Karpas-422 (cell line): ENCODE measurements at places on chromosomes 13 and 19. TPM values are rescaled to one million over a fixed set of nuclear protein-coding genes. Genes with fewer than 3 reads are reported as not detected.
A peak's percentile ranks its signal among the peaks of the same experiment; 100 is the strongest.

GRCh38 chr13:113927661-113928581 is 46.0 kb downstream of the C13orf46 start:
- H3K27ac ChIP-seq = no peak overlapping the region
- no peaks in the 10 kb centered on the region for H3K36me3 ChIP-seq
- H3K4me3 ChIP-seq = no peak overlapping the region
- no peaks in the 10 kb centered on the region for H3K4me1 ChIP-seq
- no peaks in the 10 kb centered on the region for H3K27me3 ChIP-seq

DNA sequence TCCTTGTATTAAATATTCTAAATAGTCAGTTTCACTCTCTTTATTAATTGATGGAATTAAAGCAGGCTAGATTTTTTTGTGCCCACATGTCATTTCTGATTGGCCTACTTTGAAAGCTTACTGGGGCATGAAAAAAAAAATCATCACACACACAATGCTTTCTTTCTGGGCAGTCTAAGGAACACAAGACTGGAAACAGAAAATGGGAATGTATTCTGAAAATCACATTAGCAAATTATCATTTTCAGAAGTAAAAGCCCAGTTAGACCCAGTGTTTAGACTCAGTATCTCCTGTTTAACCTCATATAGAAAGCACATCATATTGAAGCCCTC is 339.4 kb downstream of the SPRY2 start:
- no peaks in the 10 kb centered on the region for H3K27me3 ChIP-seq
- no peaks in the 10 kb centered on the region for H3K4me1 ChIP-seq
- DNase-seq = no peak
- H3K27ac ChIP-seq = no peak overlapping the region
- no peak overlapping the region for H3K4me3 ChIP-seq

DNA sequence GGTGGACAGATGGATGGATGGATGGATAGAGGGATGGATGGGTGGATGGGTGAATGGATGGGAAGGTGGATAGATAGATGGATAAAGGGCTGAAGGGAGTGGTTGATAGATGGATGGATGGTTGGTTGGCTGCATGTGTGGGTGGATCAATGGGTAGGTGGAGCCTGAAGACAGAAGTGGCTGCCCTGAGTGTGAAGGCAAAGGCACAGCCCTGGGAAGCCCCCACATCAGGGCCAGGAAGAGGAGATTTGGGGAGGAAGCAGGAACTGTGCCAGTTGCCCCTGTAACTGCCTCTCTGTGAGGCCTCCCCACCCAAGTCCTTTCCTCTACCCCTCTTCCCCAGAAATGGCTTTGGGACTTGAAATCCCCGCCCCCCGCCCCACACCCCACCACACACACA is 43.4 kb upstream of the NFIC start:
- H3K27me3 ChIP-seq = no peaks in the 10 kb centered on the region
- H3K4me1 ChIP-seq = no peaks in the 10 kb centered on the region
- no peak overlapping the region for H3K4me3 ChIP-seq
- DNase-seq = no peak
- no peaks in the 10 kb centered on the region for H3K36me3 ChIP-seq

DNA sequence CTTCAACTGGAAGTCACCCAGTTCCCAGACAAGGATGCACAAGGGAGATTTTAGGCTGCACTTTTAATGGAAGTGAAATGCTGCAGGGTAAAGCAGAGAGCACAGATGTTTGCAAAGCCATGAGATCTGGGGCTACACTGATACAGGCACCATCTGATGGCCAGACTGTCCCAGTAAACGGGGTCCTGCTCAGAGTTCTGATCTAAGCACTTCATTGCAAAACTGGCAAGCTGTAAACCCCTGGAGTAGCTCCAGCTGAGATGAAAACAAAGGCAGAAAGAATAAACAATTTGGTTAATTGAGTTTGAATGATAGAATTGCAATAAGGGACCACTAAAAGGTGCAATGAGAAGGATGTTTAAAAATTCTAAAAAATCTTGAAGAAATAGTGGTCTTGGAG is 197.1 kb downstream of the OXGR1 start:
- H3K36me3 ChIP-seq = no peaks in the 10 kb centered on the region
- no peak overlapping the region for H3K27ac ChIP-seq
- H3K27me3 ChIP-seq = no peaks in the 10 kb centered on the region
- no peaks in the 10 kb centered on the region for H3K4me1 ChIP-seq
- no peak for DNase-seq
- H3K4me3 ChIP-seq = no peak overlapping the region

GRCh38 chr19:6738787-6739389 is 592 bp upstream of the TRIP10 start:
- H3K4me1 ChIP-seq = peaks cover 45% of the 10 kb centered on the region
- peak overlapping the region; percentile 15; the same call in 1 of the 2 replicates for H3K4me3 ChIP-seq
- 0 out of 2 replicates have a peak overlapping the region, but pooled peaks have one; percentile 12 for H3K27ac ChIP-seq
- no peaks in the 10 kb centered on the region for H3K36me3 ChIP-seq
- no peaks in the 10 kb centered on the region for H3K27me3 ChIP-seq

PIAS4 gene
- total RNA-seq = 17.3 and 55.1 TPM in 2 replicates

DNA sequence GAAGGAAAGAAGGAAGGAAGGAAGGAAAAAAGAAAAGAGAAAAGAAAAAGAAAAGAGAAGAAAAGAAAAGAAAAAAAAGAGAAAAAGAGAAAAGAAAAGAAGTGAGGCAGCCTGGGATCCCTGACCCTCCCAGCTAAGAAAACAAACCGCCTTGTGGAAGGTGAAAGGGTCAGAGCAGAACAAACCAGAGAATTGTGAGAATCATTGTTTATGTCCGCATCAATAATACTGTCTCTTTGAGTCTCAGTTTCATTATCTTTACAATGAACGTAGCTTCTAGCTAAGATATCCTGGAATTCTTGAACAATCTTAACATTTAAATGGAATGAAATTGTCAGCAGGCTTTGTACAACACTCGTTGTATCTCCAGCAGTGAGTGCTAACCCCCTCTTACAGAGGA is 66.4 kb upstream of the SERP2 start:
- no peaks in the 10 kb centered on the region for H3K27me3 ChIP-seq
- H3K36me3 ChIP-seq = no peaks in the 10 kb centered on the region
- H3K4me3 ChIP-seq = no peak overlapping the region
- no peak for DNase-seq
- H3K4me1 ChIP-seq = peaks cover under 1% of the 10 kb centered on the region; the same call in 1 of the 2 replicates

CCDC8 gene
- total RNA-seq = not detected in 2 replicates

- H3K27me3 ChIP-seq = no peaks in the 10 kb centered on the region
- peaks cover 9% of the 10 kb centered on the region for H3K4me1 ChIP-seq
- H3K27ac ChIP-seq = no peak overlapping the region
- peaks cover 10% of the 10 kb centered on the region for H3K36me3 ChIP-seq
- no peak overlapping the region for H3K4me3 ChIP-seq
Measured at GRCh38 chr19:55098716-55099556, 18.5 kb downstream of the PPP1R12C start.

DNA sequence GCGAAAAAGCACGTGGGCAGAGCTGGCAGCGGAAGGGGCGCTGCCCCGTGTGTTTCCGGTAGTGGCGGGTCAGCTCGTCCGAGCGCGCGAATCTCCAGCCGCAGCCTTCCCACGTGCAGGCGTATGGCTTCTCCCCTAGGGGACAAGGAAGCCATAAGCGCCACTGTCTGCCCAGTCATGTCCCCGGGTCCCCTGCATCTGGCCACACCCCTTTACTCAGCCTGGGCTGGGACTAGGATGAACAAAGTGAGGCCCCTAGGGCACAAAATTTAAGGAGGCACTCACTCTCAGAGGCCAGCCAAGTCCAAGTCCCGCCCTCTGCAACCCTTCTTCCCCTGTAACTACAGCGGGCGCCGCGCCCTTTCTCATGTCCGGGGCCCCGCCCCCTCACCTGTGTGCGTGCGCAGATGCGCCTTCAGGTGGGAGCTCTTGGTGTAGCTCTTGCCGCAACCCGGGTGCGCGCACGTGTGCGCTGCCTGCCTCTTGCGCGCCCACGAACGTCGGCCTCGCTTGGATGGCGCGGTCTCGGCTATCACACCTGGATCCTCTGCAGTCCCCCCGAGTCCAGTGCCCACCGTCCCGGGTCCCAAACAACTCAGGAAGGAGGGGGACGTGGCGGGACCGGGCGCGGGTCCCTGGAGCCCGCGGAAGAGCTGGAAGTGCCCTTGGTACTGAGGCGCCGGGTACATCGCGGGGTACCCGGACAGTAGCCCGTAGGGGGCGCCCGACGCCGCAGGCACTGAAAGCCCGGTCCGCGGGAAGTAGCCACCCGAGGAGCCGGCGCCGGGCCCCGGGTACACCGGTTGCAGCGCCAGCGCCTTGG is 1.9 kb downstream of the KLF1 start:
- peak; percentile 95 for DNase-seq
- H3K4me3 ChIP-seq = peak overlapping the region; percentile 58; the same call in 1 of the 2 replicates
- H3K27me3 ChIP-seq = no peaks in the 10 kb centered on the region
